ENCODE measurements at places on chromosomes 13 and 19. TPM values are rescaled to one million over a fixed set of nuclear protein-coding genes. Genes with fewer than 3 reads are reported as not detected.

DNA sequence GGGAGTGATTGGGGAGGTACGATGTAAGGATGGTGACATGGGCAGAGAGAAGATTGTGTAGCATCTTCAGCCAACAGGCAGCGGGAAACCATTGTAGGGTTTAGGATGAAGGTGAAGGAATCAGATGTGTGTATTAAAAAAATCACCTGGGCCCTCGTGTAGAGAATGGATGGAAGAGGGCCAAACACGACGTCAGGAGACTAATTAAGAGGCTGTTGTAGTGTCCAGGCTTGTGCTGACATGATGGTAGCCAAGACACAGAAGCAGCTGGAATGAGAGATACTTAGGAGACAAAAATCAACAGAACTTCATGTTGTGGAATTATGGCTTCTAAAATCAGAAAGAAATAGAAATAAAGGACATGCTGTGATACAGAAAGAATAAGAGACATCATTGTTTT lies 41.2 kb upstream of the ARGLU1 start:
- no peak for DNase-seq

- peak; percentile 43 for DNase-seq
Observed at GRCh38 chr19:1019980-1020867, 699 bp downstream of the TMEM259 start.

The YJEFN3 gene
- 4.3 TPM for total RNA-seq

The RNF113B gene
- not detected for total RNA-seq

DNA sequence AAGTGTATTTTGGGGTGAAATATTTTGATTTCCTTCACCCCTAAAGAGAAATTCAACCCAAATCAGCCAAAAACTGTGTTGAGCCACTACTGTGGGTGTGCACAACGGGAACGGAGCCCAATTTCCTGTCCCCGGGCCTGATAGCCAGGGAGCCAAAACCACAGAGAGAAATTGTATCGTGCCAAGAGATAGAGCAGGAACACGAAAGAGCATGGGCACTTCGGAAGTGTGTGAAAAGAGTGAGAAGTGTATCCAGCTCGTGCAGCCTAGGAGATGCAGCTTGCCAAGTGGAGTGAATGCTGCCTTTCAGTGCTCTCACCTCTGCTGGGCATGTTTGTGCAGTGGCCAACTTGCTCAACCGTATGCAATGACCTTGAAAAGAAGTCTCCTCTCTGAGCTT lies 19.4 kb upstream of the PLEKHF1 start:
- no peak for DNase-seq

The NALCN gene
- total RNA-seq, result not detected

DNA sequence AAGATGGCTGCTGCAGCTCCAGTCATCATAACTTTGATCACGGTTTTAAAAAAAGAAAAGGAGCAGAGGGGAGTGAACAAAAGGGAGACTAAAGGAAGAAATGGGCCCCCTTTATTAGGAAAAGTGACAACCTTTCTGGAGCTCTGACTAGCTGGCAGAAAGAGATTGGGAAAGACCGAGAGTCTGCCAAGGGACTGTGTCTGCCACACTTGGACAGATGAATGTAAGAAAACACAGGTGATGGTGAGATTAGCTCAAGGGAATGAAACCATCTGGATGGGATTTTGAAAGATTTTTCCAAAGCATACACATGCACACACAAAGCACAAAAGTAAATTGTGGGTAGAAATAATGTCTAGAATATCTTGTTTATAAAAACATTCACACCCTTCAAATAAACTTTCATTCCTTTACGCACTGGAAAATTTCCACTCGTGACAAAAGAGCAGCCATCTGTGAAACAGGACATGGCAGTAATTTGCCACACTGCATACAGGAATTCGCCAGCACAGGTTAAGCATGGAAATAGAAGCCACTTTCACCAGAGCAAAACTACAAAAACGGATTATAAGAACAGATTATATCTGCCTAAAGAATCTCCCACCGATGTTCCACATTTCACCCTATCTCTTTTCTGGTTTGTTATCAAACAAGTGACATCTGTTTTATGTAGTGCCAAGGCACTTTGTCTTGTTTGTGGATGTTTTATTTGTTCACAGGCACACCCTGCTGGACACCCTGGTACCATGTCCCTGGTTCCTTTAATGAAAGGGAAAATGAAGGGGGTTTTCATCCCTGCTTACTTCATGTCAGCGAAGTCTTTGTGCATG lies 819.5 kb downstream of the DIAPH3 start:
- DNase-seq, result no peak

- no peak for DNase-seq
Observed at GRCh38 chr13:97116754-97117153, 105.4 kb upstream of the MBNL2 start.

DNA sequence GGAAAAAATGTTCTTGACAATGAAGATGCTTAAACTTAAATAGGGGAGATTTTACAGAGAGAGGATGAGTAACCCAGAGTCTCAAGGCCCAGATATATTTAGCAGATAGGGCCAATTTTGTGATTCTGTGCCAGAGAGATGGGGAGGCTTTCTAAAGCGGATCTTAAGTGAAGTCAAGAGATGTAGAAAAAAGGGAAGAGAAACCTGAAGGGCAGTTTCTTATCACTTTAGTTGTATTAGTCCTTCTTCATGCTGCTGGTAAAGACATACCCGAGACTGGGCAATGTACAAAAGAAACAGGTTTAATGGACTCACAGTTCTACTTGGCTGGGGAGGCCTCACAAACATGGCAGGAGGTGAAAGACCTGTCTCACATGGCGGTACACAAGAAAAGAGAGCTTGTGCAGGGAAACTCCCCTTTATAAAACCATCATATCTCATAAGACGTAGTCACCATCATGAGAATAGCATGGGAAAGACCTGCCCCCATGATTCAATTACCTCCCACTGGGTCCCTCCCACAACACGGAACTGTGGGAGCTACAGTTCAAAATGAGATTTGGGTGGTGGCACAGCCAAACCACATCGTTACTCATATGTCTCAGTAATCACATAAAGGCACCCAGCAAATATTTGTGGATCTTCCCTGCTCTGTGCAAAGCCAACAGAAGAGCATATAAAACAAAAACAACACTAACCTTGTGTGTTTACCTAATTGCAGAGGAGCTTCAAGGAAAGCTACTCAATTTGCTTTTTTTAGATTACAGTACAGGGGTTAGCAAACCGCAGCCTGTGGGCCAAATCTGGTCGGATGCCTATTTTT lies 102.6 kb upstream of the MYCBP2 start:
- no peak for DNase-seq

The TPGS1 gene
- 18.7 TPM for total RNA-seq

Data from natural killer cell (primary cell).